ENCODE measurements at places on chromosomes 7 and 10. TPM values are rescaled to one million over a fixed set of nuclear protein-coding genes. Genes with fewer than 3 reads are reported as not detected.

DNA sequence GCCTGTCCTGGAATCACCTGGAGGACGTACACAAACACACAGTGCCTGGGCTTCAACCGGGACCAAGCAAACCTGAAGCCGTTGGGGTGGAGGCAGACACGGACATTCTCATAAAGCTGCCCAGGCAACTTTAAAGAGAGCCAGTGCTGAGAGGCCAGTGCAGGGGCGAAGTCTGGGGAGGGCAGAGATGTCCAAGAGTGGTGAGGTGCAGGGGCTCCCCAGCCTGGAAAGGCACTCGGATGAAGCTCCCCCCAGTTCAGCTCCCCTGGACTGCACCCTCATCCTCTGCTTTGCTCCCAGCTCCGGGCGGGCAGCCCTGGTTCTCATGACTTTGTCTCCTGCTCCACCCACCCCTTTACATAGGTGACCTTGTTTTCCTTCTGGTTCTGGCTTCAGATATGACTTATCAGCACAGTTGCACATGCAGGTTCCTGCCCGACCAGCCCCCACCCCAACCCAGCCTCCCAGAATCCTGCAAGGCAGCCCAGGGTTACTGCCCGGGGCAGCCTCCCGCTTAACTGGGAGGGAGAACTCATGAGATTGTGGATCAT lies 60.8 kb upstream of the EEPD1 start:
- H3K27me3 ChIP-seq, result no peaks in the 10 kb centered on the region
- no peak overlapping the region for H3K4me3 ChIP-seq
- no peaks in the 10 kb centered on the region for H3K4me1 ChIP-seq
- H3K27ac ChIP-seq, result no peak overlapping the region
- H3K36me3 ChIP-seq, result no peaks in the 10 kb centered on the region

The FXYD4 gene
- not detected for total RNA-seq

DNA sequence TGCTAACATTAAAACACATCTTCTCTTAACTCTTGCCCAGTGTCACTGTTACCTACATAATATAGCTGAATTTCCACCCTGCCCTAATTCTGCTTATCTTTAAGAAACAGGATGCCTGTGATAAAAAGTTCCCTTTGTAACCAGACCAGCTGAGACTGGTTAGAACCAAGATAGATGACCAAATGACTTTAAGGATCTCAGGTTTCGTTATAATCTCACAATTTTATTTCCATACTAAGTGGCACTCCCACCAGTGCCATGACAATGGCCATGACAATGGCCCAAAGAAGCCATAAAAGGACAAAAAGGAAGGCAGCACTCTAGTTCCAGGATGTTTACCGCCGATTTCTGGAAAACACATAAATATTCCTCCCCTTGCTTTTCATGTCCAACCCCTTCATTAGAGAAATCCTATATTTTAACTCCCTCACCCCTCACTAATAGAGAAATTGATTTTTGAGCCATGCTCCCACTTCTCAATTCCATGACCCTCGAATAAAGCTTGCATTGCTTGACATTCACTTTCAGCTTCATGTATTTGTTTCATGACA lies 126.1 kb downstream of the ELAPOR2 start:
- no peaks in the 10 kb centered on the region for H3K36me3 ChIP-seq
- no peak overlapping the region for H3K4me3 ChIP-seq
- H3K4me1 ChIP-seq, result peaks cover 9% of the 10 kb centered on the region
- DNase-seq, result no peak
- H3K27ac ChIP-seq, result no peak overlapping the region

- no peak for DNase-seq
- no peaks in the 10 kb centered on the region for H3K36me3 ChIP-seq
- H3K27ac ChIP-seq, result no peak overlapping the region
- no peak overlapping the region for H3K4me3 ChIP-seq
Measured at GRCh38 chr7:128162666-128163065, 78.4 kb upstream of the LEP start.

The CHAT gene
- total RNA-seq, result not detected

The CHST15 gene
- 0.05 TPM for total RNA-seq

- no peak overlapping the region for H3K27ac ChIP-seq
- H3K27me3 ChIP-seq, result no peaks in the 10 kb centered on the region
- no peaks in the 10 kb centered on the region for H3K4me1 ChIP-seq
- H3K4me3 ChIP-seq, result no peak overlapping the region
- H3K36me3 ChIP-seq, result no peaks in the 10 kb centered on the region
- no peak for DNase-seq
Measured at GRCh38 chr10:107994621-107995270, 830.2 kb upstream of the SORCS1 start.

- no peaks in the 10 kb centered on the region for H3K27me3 ChIP-seq
- no peaks in the 10 kb centered on the region for H3K36me3 ChIP-seq
- H3K4me3 ChIP-seq, result no peak overlapping the region
- no peak for DNase-seq
- peaks cover 31% of the 10 kb centered on the region for H3K4me1 ChIP-seq
Measured at GRCh38 chr10:133438711-133439273, 14.4 kb upstream of the SPRN start.

DNA sequence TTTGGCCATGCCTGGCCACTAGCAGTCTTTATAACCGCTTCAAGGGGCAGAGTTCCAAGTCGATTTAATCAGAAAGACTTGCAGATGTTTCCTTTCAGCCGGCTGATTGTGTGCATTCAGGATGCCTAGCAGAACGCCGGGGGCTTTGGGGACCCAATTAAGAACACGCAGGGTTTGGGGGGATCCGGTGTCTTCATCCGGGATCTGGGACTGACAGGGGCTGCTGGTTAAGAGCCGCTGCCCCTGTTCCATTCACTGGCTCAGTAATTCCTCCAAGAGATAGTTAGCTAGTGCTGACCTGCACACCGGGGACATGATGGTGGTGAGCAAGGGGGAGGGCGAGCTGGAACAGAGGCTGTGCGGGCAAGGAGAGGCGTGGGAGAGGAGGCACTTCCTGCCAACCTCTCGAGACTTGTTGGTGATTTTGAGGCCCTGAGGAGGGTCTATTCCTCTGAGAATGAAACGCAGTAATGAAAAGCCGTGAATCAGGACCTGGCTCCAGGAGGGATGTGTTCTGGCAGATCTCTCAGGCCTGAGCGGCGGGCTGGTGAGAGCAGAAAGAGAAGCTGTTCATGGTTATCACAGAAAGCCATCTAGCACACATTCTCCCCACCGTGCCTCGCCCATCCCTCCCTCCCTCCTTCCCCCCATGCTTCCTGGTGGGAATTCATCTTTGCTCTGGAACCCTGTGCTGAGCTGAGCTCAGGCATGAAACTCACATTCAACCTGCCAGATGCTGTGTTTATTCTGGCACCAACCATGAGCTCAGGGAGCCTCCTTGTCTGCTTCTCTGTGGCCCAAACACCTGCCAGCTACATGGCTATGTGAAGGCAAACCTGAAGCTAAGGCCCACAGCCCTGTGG lies 152.0 kb downstream of the CCDC3 start:
- H3K36me3 ChIP-seq, result no peaks in the 10 kb centered on the region
- H3K4me1 ChIP-seq, result no peaks in the 10 kb centered on the region
- no peak overlapping the region for H3K4me3 ChIP-seq
- H3K27me3 ChIP-seq, result peaks cover 31% of the 10 kb centered on the region
- H3K27ac ChIP-seq, result no peak overlapping the region
- DNase-seq, result peak; percentile 16

GRCh38 chr10:28800144-28800543 lies 122.8 kb downstream of the BAMBI start:
- no peak for DNase-seq
- no peak overlapping the region for H3K4me3 ChIP-seq
- H3K4me1 ChIP-seq, result no peaks in the 10 kb centered on the region
- no peaks in the 10 kb centered on the region for H3K36me3 ChIP-seq
- H3K27ac ChIP-seq, result no peak overlapping the region

The ANKRD1 gene
- not detected for total RNA-seq

Data from activated CD4-positive, alpha-beta memory T cell treated with anti-CD3 and anti-CD28 coated beads for 36 hours (primary cell).